ENCODE measurements at places on chromosomes 16 and 17.

DNA sequence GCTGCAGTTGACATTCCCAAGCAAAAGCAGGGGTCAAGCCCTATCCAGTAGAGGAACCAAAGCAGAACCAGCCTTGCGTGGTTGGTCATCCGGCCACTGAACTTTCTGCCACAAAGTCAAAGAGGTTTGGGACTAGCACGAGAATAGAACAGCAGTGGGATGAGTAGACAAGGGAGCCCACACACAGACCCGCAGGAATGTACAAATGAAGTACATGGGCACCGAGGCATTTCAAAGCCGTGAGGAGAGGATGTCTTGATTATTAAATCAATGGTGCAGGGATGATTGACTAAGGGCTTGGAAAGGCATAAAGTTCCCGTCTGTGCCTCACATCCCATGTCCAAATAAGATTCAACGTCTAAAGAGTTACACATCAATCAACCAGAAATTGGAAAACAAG lies 81.8 kb upstream of the TBC1D3K start:
- DNase-seq = no peak

DNA sequence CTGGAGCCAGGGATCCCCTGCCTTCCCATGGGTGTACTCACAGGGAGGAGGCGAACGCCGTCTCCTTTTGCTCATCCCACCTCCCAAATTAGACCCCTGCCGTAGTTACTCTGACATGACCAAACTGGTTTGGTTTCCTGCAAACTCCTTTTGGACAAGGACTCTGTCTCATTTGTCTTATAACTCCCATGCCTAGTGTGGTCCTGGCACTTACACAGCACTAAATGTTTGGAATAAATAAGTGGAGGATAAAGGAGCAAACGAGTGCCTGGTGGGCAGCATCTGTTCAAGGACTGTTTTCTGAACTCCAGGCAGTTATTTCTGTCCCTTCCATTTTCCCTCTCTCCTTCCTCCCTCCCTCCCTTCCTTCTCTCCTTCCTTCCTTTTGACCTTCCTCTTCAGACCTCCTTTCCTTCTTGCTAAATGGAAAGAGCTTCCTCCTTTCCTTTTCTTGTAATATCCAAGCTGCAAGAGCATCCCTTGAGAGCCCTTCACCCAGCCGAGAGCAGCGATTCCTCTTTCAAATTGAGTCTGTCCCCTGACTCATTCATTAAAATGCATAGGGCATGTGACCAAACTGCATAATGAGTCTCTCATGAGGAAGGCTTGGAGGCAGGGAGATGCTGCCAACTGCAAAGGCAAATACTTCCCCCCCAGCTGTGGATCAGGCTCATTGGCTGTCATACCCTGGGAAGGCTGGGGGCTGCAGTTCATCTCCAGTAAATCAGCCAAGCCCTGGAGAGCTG lies 36.8 kb downstream of the CHD9 start:
- no peak for DNase-seq

DNA sequence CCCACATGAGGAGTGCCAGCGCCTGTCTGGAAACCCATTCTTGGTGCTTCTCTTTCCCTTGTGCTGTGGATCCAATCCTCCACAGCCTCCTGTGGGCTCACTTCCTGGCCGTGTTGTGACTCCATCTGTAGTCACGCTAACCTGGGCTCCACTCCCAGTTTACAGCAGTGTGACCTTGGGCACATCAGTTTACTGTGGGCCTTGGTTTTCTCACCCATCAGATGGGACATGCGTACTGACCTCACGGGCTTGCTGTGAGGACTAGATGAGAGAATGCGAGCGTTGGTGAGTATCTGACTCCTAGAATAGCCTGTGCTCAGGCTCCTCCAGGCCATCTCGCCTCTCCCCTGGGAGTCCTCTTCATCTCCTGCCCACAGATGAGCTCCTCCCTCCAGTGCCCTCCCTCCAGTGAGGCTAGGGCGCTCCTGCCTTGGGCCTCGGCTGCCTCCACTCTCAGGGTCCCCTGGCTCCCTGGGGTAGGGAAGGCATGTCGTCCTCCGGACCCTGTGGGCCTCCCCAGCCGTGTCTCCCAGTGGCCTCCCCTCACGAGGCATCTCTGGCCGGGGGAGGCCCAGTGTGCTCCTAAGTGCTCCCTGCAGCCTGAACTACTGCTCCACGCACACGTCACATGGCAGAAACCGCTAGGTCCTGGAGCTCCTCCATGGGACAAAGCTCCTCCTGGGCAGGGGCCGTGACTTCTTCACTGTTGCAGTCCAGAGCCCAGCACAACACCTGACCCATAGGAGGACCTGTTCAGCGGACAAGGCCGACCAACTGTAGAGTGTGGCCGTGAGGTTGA lies 5.2 kb upstream of the FOXJ1 start:
- DNase-seq = no peak

- no peak for DNase-seq
Observed at GRCh38 chr17:46831573-46832330, 13.3 kb upstream of the WNT3 start.

- no peak for DNase-seq
Observed at GRCh38 chr17:32297860-32298259, 32.2 kb downstream of the RHBDL3 start.

DNA sequence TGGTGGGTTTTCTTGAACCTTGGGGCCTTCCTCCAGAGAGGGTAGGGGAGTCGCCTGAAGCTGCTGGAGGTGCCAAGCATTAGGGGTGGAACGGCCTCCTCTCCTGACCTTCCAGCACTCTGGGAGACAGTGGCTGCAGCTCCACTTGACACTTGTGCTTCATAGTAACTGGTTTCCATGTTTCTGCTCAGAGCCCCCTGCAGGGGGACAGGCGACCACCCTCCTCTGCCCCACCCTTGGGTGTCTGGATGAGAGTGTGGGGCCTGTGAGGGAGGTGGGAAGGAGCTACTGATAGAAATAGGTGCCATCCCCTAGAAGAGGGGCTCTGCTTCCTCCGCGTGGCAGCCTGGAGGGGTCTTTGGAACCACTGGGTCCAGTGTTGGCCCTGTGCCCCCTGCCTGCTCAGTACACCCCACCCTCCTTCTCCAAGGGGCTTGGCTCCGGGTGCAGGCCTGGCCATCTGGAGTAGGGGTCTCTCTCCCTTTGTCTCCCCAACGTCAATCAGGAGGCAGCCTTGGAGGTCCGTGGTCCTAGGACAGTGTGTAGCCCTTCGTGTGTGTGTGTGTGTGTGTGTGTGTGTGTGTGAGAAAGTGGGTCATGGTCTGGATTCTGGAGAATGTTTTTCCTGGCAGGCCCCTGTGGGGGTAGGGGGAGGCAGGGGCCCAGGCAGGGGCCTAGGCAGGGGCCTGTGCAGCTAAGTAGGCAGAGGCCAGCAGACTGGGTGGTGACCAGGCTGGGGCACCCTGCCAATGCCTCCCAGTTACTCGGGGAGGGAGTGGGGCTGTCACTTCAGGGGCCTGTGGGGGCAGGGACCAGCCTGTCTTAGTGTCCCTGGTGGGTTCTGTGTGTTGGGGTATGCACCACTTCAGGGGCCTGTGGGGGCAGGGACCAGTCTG lies 4.9 kb downstream of the LASP1 start:
- no peak for DNase-seq

- no peak for DNase-seq
Observed at GRCh38 chr17:60817192-60817591, 139.5 kb downstream of the BCAS3 start.

DNA sequence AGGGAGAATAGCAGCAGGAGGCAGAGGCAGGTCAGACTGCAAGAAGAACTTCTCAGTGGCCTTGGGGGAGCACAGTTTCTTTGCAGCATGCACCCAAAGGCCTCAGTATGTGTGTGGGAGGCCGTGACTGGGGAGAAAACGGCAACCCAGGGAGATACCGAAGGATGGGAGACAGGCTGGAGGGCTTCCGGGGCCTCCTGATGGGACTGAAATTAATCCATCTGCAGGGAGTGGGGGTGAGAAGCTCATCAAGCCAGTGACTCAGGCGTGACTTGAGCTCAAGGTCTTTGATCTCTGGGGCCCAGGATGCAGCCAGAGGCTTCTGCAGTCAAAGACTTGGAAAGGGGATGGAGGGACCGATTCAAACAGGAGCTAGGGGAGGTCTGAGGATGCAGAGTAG lies 5.1 kb upstream of the C17orf113 start:
- DNase-seq = no peak

DNA sequence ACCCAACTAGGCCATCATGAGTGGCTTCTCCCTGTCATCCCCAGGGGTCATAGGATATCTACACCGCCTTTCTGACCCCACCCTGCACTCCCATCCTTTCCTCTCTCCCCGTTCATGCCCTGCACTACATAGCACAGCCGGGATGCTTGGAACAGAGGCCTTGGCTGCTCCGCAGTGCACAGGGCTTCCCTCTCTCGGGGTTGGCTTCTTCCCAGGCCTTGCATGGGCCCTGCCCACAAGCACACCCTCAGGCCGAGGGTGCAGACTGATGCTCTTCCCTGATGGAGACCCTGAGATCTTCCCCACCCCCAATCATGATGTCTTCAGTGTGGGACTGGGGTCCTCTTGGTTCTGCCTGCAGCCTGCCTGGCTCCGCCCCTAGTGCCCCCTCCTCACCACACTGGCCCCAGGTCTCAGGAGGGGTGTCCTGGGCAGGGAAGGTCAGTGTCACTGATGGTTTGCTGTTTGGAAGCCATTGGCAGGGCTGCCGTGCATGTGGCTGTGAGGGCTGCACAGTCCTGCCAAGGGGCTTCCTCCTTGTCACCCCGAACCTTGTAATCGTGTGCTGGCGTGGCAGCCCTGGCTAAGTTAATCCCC lies 14.3 kb upstream of the NAGLU start:
- no peak for DNase-seq

DNA sequence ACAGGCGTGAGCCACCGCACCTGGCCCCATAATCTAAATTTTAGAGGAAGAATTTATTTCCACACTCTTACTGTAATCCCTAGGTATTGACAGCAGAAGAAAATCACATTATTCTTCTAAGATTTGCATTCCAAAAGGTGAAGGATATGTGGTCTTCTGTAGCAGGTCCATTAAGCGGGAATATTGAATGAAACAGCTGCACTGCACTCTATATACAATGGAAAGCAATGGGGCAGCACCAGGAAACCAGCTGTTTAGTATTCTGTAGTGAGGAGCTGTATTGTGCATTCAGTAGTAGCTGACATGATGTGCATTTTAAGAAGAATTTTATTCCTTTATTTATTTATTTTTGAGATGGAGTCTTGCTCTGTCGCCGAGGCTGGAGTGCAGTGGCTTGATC lies 49.6 kb downstream of the PSMD12 start:
- no peak for DNase-seq

- DNase-seq = no peak
Observed at GRCh38 chr17:390025-390424, 37.4 kb upstream of the RPH3AL start.

GRCh38 chr16:20870122-20870820 lies 29.9 kb downstream of the DCUN1D3 start:
- no peak for DNase-seq

DNA sequence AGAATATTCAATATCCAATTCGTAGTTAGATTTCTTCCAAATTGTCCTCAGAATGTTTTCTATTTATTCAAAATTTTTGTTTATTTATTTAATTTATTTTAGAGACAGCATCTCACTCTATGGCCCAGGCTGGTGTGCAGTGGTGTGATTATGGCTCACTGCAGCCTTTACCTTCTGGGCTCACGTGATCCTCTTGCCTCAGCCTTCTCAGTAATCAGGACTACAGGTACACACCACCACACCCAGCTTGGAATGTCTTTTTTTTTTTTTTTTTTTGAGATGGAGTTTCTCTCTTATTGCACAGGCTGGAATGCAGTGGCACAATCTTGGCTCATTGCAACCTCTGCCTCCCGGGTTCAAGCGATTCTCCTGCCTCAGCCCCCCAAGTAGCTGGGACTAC lies 3.5 kb upstream of the DRG2 start:
- no peak for DNase-seq

DNA sequence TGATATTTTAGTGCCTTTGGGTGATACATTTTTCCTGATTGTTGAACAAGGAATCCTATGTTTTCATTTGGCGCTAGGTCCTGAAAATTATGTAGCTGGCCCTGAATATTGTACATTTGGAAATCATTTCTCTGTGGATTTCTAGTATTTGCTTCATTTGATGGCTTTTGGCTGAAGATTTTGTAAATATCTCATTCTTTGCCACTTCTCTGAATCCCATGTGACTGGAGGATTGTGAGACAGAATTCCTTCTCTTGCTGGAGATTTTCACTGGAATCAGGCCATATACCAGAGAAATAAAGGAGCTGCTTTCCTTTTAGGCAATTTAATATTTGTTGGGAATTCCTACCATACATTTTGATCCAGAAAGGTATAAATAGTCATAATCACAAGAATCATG lies 8.6 kb downstream of the KRT28 start:
- DNase-seq = no peak

DNA sequence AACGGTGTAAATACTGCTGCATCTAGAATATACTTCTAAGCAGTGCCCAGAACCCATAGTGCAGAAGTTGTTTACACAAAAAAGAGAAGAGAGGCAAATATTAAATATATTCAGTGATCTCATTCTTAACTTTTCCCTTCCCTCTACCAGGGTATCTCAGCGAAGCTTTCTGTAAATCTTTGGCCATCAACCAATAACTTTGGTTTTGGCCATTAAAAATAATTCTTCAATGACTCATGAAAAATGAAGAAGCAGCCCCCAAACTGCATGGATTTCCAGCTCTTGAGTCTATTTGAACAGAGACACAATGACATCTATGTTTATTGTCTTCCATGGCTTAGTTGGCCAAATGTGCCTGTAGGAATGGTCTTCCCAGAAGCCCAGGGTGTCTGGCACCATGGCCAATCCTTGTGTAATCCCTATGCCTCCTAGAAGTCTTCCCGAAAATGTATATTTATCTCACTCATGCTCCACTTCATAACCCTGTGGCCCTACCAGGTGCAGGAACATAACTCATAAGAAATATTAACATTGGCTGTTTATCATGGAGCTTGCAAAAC lies 646.6 kb downstream of the TOX3 start:
- DNase-seq = no peak

- DNase-seq = no peak
Observed at GRCh38 chr16:79653373-79653891, 52.9 kb upstream of the MAF start.

- no peak for DNase-seq
Observed at GRCh38 chr16:71421911-71422310, 19.9 kb downstream of the TLE7 start.

DNA sequence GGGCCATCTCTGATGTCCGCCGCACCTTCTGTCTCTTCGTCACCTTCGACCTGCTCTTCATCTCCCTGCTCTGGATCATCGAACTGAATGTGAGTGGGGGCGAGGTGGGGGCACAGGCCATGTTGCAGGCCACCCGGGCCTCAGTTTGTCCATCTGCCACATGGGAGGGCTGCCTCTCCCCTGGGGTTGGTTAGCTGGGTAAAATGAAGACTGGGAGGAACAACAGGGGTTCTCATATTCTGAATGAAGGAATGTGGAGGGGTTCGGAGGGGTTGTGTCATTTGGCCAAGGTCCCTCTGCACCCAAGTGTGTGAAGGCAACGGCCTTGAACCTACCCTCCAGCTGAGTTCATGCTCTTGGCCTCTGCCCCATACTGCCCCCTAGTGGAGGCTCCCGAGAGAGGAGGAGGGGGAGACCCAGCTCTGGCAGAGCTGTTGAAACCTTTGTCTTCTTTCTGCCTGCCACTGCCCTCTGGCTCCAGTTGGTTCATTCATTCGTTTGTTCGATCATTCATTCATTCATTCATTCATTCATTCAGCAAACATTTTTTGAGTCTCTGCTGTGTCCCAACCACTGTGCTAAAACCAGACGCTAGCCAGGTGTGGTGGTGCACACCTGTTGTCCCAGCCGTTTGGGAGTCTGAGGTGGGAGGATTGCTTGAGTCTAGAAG lies 11.4 kb upstream of the TCAP start:
- DNase-seq = peak; percentile 81

All from activated T-cell treated with anti-CD3 and anti-CD28 coated beads, Interleukin-2, amount 50 U/mL, for 4 hours (primary cell).